ENCODE measurements at places on chromosomes 4 and X.

DNA sequence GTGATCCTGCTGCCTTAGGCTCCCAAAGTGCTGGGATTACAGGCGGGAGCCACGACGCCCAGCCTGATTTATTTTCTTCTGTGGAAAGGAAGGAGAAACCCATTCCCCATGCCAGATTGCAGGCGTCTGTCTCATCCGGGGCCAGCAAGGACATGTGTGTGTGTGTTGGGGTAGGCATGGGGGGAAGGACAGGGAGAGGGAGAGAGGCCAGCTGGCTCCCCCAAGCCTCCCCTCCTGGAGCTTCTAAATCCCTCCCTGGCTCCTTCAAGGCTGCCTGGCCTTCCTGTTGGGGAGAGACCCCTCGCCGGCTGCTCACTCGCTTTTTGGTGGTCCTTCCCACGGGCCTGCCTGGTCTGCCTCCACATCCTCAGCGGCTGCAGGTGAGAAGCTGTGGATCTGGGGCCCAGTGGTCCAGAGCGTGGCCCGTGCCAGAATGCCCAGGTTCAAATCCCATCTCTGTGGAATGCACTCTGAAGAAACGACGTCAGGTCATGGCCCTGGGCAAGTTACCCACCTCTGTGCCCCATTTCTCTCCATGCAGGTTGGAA is 1.3 kb upstream of the PLXNB3 start:
- no peak for DNase-seq

DNA sequence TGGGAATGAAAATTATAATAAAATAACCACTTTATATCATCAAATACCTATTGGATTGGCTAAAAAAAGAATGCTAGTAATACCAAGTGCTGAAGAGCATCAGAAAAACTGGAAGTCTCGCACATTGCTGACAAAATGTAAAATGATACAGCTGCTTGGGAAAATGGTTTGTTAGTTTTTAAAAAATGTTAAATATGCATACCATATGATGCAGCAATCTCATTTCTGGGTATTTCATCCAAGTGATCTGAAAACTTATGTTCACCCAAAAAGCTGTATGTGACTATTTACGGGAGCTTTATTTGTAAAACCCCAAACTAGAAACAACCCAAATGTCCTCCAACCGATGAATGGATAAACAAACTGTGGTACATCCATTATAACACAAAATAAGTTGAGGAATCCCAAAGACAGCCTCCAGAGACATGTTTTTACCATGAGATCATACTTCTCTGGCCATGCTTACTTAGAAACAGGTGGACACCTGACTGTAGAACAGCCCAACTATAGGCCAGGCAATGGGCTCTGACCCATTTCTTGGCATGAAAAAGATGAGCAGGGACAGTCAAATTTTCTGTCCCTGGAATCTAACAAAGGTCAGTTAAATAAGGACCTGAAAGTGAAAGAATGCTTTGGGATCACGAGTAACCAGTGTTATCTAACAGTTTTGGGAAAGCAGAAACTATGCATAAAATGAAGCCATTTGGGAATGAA is 47.5 kb upstream of the FAM120C start:
- no peak for DNase-seq

DNA sequence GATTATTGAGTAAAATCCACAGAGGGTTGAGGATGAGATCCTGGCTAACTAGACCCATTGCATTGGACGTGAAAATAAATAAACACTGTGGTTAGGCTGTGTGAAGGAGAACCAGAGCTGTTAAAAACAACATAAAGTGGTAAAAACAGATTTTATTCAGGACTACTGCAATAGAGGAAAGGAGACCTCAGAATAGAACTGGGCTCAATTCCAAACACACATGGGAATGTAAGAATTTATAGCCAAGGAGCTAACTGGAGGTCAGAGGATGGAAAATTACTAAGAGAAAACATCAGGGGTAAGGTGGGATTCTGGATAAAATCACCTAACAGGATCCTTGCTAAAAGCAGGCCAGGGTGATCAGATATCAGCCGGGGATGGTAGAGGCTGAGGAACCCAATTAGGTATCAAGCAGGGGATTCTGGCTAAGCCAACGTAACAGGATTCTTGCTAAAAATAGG is 112.4 kb downstream of the RNF150 start:
- DNase-seq = no peak

GRCh38 chr4:185118876-185119275 is 24.2 kb upstream of the SLC25A4 start:
- no peak for DNase-seq

DNA sequence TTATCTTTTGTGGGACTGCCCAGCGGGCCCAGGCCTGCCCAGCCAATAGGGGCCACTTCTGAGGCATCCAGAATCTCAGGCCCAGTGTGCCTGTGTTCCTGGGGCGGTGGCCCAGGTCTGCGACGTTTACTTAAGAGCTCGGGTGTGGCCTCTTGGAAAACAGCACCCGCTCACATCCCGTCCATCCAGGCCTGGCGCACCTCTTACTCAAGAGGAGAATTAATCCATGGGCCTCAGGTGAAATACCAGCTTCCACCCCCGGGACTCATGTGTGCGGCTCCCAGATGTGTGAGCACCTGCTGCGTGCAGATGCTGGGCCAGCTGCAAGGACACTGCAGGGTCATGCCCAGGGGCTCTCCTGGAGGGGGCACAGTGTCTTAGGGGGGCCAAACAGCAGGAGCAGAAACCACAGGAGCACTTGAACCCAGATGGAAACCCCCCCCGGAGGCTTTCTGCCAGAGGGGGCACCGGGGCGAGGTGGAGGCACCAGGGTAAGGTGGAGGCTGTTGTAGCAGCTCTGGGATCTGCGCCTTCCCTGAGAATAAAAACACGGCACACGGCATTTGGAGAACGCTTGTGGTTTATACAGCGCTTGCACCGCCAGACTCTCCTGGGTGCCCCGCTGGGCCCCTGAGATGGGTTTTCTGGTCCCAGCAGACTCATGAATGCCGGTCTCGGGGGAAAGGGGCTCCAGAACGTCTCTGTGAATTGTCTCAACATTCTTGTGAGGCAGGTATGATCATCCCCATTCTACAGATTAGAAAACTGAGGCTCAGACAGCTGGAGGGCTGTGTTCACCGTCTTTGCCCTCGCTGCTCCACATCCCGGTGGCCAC is 2.8 kb downstream of the PSAPL1 start:
- no peak for DNase-seq

DNA sequence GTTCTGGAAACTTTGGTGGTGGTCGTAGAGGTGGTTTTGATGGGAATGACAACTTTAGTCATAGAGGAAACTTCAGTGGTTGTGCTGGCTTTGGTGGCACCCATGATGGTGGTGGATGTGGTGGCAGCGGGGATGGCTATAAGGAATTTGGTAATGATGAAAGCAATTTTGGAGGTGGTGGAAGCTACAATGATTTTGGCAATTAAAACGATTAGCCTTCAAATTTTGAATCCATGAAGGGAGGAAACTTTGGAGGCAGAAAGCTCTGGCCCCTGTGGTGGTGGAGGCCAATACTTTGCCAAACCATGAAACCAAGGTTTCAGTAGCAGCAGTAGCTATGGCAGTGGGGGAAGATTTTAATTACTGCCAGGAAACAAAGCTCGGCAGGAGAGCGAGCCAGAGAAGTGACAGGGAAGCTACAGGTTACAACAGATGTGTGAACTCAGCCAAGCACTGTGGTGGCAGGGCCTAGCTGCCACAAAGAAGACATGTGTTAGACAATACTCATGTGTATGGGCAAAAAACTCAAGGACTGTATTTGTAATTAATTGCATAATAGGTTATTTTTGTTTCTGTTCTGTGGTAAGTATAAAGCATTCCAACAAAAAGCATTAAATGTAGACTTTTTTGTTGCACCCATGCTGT is 23.2 kb upstream of the SOD3 start:
- DNase-seq = no peak

- peak; percentile 66 for DNase-seq
These were observed 774 bp downstream of the ARMCX2 start for GRCh38 chrX:101658661-101659491.

GRCh38 chr4:4960574-4960973 is 58.7 kb downstream of the CYTL1 start:
- no peak for DNase-seq
